ENCODE measurements at places on chromosomes 3 and 15.

DNA sequence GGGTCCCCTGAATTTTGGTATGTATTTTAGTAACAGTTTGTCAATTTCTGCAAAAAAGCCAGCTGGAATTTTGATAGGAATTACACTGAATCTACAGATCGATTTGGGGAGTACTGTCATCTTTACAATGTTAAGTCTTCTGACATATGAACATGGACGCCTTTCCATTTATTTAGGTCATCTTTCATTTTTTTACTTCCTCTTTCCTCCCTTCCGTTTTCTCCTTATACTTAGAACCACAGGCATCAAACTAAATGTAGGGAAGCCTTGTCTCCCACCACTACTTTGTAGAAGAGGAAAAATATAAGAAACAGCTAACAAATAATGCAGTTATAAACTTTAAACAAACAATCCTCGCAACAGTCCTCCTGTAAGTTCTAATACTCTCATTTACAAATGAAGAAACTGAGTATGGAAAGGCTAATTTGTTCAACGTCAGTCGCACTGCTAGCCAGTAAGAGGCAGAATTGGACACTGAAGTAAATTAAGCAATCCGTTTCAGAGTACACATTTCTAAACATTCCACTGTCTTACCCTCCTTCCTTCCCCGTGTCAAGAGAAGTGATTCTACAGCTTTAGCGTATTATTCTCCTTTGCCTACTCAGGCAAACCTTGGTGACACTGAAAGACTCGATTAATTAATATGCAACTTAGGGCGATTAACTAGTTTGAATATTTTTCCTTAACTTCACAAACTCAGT is 25.6 kb downstream of the RHOA start:
- DNase-seq: no peak

DNA sequence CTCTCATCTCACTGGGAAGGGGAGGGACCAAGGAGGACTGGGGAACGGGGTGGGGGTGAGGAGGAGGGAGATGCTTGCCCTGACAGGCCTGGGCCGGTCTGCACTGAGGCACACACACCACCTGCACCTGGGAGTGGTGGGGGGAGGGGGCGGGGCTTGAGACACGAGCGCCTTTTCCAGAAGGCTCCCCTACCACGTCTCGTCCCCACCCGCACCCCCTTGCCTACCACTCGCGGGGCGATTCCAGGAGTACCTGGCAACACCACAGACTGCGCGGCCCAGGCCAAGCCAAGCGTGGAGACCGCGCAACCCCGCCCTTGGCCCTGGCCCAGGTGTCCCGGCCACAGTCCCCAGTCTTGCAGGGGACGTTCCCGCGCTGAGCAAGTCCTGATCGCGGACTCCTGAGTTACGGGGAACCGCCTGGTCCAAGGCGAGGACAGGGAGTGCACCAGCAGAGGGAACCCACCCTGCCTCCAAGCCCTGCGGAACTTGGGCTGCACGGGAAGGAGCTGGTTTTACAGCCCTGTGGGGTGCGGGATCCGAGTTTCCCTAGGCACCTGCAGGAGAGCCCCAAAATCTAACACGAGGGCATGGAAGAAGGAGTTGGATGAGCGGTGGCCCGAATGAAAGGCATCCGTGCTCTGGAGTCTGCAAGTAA is 68.1 kb upstream of the SH3GL3 start:
- no peak for DNase-seq

GRCh38 chr3:178291574-178292370 is 244.5 kb upstream of the KCNMB2 start:
- no peak for DNase-seq

DNA sequence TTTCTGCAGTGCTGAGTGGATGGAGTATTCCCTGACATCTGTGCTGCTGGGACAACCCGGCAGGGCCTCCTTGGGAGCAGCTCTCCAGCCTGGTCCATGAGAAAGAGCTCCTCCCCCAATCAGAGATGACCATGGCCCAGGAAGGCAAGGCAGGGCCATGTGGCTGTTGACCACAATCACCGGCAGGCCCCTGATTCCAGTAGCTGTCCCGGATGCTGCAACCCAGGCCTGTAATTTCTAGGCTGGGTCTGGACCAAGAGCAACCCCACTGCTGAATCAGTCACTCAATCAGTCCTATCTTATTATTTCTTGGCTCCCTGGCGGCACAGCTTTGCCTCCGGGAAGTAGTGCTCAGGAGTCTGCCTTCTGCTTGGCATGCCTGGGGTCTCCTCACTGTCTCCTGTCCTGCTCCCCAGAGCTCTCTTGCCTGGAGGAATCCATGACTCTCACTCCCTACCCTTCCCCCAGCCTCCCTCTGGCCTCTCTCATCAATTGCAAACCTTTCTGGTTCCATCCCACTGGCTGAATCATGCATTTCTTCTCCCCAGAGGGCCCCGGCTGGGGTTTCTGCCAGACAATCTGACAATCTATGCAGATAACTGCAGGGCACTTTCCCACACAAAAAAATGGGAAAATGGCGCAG is 32.6 kb upstream of the ITGA11 start:
- DNase-seq: no peak

- no peak for DNase-seq
Observed at GRCh38 chr3:121722411-121722810, 27.1 kb downstream of the GOLGB1 start.

DNA sequence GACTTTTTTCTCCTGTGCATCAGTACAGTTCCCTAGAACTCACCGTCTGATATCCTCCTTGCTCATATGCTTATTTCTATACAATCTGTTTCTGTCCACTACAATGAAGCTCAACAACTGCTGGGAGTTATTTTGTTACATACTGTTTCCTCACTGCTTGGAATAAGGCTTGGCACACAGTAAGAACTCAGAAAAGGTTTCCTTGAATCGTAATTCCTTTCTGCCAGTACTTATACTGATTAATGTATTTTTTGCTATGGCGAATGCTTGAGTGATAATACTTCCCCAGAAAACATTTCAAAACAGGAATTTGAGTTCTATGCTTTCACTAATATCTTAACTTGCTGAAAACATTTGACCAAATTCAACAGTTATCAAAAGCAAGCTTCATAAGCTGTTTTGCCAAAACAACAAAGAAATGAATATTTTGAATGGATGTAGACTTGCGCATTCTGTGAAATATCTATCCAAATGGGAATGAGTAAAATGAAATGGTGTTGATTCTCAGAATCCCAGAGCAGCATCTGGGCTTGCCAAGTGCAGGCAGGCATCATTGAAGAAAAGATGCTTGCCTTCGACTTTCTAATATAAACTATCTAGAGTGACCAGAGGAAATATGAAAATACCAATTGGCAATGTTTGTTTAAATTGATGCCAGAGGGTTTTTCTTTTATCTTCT is 286.3 kb downstream of the RAP2B start:
- DNase-seq: no peak

DNA sequence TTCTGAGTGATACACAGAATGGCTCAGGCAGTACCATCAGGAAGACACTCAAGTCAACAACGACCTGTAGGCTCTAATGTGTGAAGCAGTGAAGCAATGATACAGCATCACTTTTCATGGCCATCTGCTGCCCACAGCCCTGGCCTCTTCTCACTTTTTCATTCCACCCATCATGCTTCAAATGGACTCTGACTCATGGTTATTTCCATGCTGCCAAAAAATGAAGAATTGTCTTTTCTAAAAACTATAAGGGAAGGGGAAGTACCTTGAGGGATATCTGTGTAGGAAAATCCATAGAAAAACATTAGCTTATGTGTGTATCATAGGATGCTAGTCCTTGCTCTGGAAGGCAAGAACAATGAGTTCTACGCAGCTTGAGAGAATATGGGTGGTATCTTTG is 11.5 kb downstream of the HGD start:
- DNase-seq: no peak

GRCh38 chr15:23734862-23735261 is 47.8 kb upstream of the NDN start:
- DNase-seq: no peak

DNA sequence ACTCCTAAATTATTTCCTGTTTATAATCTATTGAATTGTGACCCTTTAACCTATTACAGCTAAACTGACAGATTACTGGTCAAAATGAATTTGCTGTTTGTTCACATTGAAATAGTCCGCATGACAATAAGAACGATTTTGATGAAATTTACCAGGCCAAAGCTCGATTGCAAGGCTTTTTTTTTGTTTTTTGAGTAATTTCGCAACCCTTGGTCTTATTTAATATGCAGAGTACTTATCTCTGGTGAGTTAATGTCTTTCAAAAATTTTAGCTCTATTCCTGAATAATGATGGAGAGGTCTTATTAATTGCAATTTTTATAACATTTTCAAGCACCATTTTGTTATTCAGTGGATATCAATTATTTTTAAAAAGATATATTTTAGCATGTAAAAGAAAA is 362.4 kb downstream of the OTOL1 start:
- DNase-seq: no peak

DNA sequence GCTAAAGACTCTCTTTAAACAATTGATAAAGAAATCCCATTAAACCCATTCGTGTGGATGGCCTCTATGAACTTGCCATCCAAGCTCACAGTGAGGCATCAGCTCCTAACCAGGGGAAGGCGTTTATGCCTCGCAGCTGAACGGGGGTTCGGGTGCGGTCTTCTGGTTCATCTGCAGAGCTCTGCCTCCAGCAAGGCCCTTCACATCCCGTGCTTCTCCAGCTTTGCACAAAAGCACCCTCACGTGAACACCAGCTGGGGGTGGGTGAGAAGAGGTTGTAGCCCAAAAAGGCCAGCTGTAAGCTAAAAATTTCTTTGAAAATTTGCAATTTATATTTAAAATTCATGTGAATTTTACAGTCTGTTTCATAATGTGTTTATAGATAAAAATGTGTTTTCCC is 39.5 kb upstream of the ZNF148 start:
- no peak for DNase-seq

DNA sequence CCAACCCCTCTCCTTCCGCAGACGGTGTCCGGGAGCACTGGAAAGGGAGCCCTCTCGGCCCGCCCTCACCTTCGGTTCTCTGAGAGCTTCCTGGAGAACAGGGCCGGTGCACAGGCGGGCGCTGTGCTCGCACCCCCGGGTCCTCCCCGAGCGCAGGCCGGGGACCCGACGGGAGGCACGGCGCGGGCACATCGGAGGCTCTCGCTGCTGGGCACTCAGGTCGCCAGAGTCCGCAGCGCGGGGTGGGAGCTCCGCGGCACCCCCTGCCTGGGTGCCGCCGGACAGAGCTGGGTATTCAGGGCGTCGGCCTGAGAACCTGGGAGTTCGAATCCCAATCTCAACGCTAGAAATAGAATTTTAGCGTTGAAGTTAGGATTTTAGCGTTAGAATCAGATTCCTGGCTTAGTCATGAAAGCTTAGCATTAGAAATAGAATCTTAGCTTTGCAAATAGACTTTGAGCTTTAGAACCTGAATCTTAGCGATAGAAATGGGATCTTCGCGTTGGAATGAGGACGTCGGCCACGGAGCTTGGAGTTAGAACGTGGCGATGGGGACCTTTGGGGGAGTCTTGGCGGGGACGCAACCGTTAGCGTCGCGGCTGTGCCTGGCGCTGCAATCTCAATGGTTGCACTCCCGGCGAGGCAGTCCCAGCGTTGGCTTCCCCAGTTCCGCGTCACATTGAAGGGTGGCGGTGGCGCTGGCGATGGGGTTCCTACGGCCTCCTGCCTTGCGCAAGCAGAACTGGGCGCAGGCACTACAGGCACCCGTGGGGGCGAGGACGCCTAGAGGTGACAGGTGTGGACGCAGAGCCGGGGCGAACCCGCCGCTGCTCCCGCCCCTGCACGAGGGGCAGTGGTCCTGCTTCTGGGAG is 549 bp downstream of the TRH start:
- peak; percentile 2 for DNase-seq

- no peak for DNase-seq
Observed at GRCh38 chr15:60343221-60343970, 54.4 kb downstream of the ANXA2 start.

- no peak for DNase-seq
Observed at GRCh38 chr3:175646865-175647264, 787.7 kb downstream of the NAALADL2 start.

- no peak for DNase-seq
Observed at GRCh38 chr3:47762233-47762632, 19.5 kb downstream of the SMARCC1 start.

DNA sequence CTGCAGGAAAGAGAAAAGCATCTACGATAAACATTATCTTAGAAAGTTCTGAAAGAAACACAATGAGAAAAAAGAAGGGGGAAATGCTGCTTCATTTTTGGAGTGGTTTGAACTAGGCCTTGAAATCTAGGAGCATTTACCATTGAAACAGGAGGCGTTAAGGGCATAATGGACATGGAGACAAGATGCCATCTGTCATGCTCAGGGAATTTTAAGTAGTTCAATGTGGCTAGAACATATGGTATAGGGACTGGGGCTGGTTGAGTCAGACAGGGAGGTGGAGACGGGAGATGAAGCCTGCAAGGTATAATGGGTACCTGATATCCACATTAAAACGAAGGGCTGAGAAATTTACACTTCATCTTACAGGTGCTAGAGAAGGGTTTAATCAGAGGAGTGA is 10.4 kb upstream of the PLAAT1 start:
- DNase-seq: no peak

GRCh38 chr3:124784686-124785382 is 54.6 kb downstream of the UMPS start:
- DNase-seq: no peak

- DNase-seq: no peak
Observed at GRCh38 chr3:139634111-139634635, 43.6 kb downstream of the NMNAT3 start.

DNA sequence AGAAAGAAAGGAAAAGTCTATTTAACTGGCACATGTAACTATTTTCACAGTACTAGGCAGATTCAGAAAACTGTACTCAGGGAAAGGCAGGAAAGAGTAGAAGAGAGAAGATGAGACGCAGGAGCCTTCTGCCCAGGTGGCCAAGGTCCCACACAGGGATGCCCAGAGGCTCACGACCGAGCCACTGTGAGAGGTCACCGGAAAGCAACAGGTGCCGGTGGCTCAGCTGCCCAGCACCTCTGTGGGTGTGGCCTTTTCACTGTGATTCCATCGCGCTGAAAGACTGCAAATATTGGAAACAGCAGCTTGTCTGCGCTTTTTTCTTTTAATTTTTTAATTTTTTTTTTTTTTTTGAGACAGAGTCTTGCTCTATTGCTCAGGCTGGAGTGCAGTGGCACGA is 226.8 kb downstream of the OCA2 start:
- DNase-seq: no peak

- no peak for DNase-seq
Observed at GRCh38 chr3:184440151-184440550, 60.3 kb downstream of the CHRD start.

DNA sequence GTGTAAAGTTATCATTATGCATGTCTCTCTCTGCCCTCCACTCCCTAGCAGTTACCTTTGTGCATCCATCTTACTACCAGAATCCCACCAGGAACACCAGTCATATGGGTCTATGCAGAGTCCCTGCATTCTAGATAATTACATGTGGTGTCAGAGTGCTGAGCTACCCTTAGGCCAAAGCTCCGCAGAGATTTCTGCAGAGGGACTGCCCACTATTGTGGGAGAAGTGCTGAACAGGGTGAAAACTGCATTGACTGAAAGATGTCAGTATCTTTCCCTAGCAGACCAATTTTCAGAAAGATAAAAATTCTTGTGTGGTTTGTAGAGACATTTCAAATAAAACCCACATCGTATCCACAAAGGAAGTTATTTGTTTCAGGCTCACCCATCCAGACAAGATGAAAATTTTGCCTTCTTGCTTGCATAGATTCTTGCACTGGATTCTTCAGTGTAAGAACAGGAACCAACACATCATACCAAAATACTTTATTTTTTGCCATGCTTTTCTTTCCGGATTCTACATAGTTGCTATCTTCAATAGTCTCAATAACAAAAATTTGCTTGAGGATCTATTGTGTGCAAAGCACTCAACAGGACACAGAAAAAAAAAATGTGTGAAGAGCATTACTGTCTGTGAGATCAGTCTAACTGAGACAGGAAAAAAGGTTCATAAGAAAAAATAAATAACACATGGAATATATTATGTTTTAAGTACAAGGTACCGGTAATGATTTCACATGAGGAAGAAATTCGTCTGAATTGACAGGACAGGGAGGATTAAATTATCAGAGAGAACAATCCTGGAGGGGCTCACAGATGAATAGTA is 32.0 kb upstream of the CCDC80 start:
- no peak for DNase-seq

All from stimulated activated CD4-positive, alpha-beta T cell treated with anti-CD3 and anti-CD28 coated beads, Interleukin-1b, Interleukin-23, amount 100 ng/mL, for 1 hour (primary cell).